ENCODE measurements at places on chromosomes 2 and 18.

- no peak for DNase-seq
Measured at GRCh38 chr2:235183786-235184185, 232.0 kb downstream of the SH3BP4 start.

DNA sequence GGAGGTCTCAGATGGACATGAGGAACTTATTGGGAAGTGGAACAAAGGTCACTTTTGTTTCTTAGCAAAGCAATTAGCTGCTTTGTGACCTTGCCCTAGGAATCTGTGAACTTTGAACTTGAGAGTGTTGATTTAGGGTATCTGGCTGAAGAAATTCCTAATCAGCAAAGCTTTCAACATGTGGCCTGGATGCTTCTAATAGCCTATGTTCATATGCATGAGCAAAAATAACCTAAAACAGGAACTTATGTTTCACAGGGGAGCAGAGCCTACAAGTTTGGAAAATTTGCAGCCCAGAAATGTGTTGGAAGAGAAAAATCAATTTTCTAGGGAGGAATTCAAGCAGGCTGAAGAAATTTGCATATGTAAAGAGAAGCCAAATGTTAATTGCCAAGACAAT lies 405.8 kb upstream of the SALL3 start:
- no peak for DNase-seq

DNA sequence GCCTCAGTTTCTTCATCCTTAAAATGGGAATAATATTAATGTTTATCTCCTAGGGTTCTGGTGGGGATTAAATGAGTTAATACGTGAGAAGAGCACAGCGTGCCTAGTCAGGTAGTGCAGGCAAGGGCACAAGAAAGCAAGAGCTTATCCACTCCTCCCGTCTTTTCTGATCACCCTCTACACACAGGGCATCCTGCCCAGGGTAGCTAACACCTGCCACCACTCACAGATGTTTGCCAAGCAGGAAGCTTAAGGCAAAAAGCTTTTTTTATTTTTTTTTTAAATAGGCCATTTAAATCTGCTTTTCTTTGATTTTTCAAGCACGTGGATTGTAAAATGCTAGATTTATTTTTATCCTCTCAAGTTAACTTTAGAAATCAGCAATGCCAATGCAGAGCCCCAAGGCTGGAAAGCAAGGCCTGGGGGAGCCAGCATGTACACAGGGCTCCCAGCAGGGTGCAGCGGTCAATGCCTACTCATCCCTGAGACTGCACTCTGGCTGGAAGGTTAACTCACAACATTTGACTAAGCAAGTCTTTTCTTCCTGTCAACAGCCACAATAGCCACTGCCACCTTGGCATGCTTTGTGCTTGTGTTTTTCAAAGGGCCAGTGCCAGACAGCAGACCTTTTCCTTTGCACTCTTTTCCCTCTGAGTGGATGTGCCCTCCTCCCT lies 86.5 kb upstream of the ACAA2 start:
- DNase-seq = no peak

- no peak for DNase-seq
Measured at GRCh38 chr18:38751898-38752297, 1186.3 kb upstream of the CELF4 start.

DNA sequence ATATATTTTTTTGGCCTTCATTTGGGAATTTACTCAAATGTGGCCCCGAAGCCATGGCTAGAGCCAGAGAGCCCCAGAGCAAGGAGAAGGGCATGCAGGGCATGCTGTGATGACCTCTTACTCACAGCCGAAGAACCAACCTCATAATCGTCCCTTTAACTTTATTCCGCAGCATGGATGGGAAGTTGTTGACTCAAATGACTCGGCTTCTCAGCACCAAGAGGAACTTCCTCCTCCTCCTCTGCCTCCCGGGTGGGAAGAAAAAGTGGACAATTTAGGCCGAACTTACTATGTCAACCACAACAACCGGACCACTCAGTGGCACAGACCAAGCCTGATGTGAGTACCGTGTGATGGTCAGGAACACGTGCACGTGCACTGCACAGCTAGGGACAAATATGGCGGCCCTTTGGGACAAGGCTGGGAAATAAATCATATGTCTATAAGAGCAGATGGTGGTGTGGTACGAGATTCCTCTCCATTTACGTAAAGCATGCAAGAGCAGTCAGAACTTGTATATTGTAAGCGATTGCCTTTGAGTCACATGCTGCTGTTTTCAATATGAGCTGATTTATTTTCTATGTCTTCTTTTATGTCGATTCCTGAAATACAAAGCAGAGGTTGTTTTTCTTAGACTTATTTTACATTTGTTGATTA lies 280.9 kb downstream of the NEDD4L start:
- DNase-seq = no peak

DNA sequence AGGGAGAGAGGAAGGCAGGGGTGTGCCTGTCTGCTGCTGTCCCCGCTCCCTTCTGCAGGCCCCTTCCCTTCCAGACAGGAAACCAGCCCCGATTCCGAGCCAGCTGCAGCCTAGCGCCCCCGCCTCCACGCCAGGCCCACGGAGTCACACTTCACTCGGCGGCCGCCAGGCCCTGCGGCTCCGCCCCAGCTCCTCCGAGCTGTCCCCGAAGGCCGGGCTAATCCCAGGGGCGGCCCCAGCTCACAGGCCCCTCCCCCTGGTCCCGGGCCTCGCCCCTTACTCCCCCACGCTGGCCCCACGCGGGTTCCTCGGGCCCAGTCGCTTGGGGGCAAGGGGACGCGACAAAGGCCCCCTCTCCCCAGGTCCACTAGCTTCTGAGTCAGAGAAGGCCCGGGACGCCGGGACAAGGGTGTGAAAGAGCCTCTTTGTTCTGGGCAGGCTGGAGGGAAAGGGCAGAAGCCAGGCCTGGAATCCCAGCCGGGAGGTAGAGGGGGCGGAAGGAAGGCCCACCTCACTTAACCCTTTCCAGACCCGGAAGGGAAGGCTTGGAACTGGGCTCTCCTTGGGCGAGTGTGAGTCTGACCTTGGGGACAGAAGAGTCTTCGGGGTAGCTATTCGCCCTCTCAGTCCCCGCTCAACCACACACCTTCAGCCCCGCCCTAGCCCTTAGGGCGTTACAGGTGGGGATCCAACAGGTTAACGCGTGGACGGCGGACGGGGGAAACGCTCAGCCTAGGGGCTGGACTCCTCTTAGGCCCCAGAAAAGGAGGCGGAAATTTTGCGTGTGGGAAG lies 1.2 kb downstream of the RTKN start:
- DNase-seq = peak; percentile 18

DNA sequence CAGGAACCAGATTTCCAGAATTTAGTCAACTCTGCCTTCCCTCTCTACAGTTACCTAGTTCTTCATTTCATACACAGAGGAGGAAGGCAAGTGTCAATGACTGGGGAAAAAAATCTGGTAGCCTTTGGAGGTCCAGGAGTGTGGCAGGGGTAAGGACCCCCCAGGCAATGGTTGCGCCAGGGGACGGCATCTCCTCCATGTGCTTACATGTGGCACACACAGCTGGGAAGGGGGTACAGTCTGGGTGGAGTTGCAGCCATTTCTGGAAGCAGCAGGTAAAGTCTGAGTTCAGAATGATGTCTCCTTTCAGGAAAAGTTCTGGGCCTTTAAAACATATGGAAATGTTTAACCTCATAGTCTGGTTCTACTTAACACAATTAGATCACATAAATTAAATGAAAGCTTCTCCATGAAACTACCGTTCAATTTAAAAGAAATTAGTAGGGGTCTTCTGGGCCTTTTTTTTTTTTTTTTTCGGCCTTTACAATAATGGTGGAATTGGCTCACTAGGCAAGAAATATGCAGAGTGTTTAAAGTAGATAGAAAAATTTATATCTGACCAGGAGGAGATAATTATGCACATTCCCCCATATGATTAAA lies 153.6 kb upstream of the EPC2 start:
- DNase-seq = no peak

DNA sequence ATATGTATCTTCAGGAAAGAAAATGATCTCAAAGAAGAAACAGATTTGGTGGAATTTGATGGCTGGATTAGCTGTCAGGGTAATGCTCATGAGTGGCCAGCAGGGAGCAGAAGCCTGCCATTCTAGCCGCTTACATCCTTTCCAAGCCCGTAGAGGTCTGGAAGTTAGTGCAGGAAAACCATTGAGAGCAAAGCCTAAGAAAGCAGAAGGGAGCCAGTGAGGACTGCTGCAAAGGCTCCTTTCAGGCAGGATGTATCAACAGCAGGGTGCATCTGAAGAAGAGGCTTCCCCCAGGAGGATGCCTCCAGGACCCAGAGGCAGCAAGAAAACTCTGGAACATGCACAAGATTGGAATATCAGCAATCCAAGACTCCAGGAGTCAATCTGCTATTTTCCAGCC lies 22.9 kb upstream of the LBH start:
- peak; percentile 56 for DNase-seq

DNA sequence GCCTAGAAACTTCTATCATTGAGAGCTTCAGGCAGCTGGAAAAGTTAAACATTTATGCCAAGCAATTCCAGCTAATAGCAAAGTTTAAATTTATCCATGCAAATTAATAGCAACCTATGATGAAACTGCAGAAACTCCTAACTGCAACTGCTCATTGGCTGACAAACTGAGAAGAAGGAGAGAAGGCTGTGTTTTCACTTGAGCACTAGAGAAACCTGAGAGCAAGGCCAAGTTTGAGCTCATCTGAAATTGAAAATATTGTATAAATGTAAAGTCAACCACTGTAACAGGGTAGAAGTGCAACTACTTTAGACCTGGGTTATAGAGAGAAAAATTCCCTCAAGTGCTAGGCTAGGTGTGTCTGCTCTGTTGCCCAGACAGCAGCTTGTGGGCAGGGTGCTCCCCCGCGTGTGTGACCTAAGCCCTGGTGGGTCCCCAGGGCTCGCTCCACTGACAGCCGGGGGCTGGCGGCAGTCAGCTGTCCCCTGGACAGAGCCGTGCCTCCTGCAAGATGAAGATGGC lies 50.2 kb downstream of the CABYR start:
- DNase-seq = no peak

GRCh38 chr2:203451689-203452088 lies 83.4 kb downstream of the RAPH1 start:
- no peak for DNase-seq

- DNase-seq = no peak
Measured at GRCh38 chr18:27715751-27716150, 461.2 kb downstream of the CDH2 start.

DNA sequence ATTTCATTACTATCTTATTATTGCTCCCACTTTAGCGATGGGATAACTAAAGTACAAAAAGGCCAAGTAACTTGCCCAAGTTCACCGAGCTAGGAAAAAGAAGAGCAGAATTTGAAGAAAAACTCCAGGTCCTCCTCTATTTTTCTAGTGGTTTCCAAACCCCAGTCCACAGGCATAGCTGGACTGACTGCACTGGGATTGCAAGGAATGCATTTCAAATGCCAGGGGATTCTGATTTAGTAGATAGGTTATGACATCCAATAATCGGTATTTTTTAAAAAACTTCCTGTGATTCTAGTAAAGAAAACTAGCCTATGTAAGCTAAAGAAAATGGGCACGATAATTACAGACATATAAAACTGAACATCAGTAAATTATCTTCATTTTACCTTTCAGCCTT lies 62.7 kb upstream of the GALNT5 start:
- no peak for DNase-seq

DNA sequence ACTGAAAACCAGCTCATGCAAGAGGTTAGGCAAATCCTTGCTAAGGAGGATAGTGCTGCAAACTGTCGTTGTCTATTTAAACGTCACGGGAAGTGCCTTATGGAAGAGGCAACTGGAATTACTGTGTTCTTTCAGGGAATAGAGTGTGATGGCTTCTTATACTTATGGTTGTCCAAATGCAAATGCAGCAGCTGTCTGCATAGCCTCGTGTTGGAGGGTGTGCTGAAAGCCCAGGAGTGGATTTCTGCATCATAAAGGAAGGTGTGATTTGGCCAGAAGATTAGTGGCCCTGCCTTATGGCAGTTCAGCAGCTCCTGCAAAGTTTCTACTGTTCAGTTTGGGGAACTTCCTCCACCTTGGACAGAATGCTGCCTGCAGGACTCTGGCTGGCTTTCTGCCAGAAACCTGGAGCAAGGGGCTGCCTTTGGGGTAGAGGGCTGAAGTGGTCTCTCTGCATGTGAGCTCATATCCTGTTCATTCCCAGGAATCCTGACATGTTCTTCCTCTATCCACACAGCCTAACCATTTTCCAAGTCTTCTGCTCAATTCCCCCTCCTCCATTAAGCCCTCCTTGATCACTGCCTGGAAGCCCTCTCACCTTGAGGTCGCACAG lies 321.2 kb upstream of the CXCR4 start:
- no peak for DNase-seq

GRCh38 chr2:105239924-105240323 lies 1.6 kb upstream of the GPR45 start:
- no peak for DNase-seq

DNA sequence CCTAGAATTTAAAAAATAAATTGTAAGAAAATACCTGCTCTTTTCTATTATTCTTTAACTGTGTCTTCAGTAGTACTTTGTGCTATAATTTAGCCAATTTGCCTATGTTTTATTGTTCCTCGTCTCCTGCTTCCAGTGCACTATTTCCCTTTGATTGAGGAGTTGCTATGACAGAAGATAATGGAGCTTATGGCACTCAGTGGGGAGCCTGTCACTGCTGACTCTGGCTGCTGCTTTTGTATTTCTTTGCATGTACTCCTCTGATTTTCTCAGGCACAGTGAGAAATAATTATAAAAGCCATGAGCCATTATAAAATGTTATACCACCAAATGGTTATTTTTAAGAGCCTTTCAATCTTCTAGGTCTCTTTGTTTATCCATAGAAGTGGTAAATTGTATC lies 1310.8 kb upstream of the SLC39A10 start:
- no peak for DNase-seq

GRCh38 chr2:201180010-201180409 lies 2.9 kb upstream of the CASP10 start:
- DNase-seq = no peak

- DNase-seq = no peak
Measured at GRCh38 chr2:236308855-236309668, 44.9 kb upstream of the ASB18 start.

DNA sequence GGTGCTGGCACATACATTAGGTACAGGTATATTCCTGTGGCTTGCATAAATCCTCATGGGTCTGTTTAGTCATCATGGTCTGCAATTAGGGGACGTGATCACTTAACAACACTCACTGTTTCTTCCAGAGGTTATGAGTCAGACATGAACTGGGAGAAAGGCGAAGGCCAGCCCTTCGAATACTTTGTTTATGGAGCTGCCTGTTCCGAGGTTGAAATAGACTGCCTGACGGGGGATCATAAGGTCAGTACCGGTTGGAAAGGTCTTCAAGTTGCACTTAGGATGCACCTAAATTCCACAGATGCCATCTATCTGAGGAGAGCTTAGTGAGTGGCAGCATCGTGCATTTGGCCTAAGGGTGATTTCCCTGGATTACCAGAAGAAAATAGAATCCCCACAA lies 76.9 kb downstream of the AOX1 start:
- no peak for DNase-seq

GRCh38 chr2:20208476-20208859 lies 16.5 kb downstream of the SDC1 start:
- no peak for DNase-seq

DNA sequence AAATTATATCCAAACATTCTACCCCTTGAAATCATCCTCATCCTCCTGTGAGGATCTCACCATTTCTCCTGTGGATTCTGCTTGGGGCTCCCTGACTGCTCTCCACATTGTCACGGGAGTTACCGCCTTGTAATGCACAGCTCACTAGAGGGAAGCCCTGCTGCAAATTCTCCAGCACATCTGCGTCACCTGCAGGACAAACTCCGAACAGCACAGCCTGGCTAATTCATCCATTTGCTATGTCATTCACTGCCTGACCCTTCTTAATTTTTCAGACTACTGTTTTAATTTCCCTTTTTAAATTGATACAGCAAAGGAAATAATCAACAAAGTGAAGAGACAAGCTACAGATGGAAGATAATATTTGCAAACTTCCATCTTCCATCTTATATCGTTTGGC lies 627.4 kb downstream of the FBXO15 start:
- no peak for DNase-seq

- DNase-seq = no peak
Measured at GRCh38 chr2:219713110-219713509, 85.7 kb downstream of the SLC4A3 start.

All from CD4-positive, alpha-beta T cell treated with Interleukin-2 at 100 ng/mL for 4 hours (primary cell).